Neural progenitor cell (in vitro differentiated cells): ENCODE measurements at places on chromosomes 6 and 20. TPM values are rescaled to one million over a fixed set of nuclear protein-coding genes. Genes with fewer than 3 reads are reported as not detected.

Gene MUCL3
- total RNA-seq: 0.03 TPM in 1 of 2 replicates, not detected in the other

Gene ESR1
- total RNA-seq: 0.03 TPM in 1 of 2 replicates, not detected in the other

Gene ERVFRD-1
- not detected in 2 replicates for total RNA-seq

Gene RFX6
- not detected in 2 replicates for total RNA-seq

Gene PRSS16
- total RNA-seq: 4.3 and 7.2 TPM in 2 replicates

Gene GGTLC1
- not detected in 2 replicates for total RNA-seq

Gene MAP3K5
- total RNA-seq: 0.02 and 0.28 TPM in 2 replicates

Gene CALHM6
- total RNA-seq: 1.3 TPM in 1 of 2 replicates, not detected in the other

Gene SRSF3
- total RNA-seq: 267 and 297 TPM in 2 replicates

DNA sequence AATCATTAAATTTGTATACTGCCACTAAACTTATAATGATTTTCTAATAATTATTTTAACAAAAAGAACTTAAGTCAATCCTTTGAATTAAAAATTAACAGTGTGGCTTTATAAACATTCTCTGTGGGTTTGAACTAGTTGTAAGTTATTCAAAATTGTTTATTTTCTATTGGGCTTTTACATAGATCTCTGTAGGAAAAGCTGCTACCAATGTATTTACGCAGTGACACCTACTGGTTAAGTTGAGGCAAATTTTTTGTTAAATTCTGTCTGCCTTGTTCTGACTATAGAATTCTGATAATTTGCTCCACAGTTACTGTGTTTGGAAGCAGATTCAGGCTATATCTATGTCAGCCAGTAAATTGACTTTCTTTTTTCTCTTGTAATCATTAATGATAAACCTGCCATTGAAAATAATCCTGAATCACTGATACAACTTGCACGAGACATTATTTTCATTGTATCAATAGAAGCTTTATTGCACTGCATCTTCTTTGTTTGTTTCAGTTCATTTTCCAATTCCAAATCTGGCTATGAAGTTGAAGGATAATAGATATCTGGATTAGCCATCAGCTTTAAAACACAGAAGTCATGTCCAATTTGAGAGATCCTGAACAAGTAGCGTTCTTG is 66.0 kb upstream of the UTRN start:
- no peaks in the 10 kb centered on the region for H3K27me3 ChIP-seq
- no peak overlapping the region for H3K4me3 ChIP-seq
- peak; percentile 44 for DNase-seq
- H3K27ac ChIP-seq: no peak overlapping the region
- no peaks in the 10 kb centered on the region for H3K36me3 ChIP-seq
- peaks cover 6% of the 10 kb centered on the region for H3K4me1 ChIP-seq

GRCh38 chr6:6751619-6752023 is 163.1 kb downstream of the LY86 start:
- DNase-seq: no peak
- no peak overlapping the region for H3K27ac ChIP-seq
- H3K4me1 ChIP-seq: peaks cover 32% of the 10 kb centered on the region
- H3K36me3 ChIP-seq: no peaks in the 10 kb centered on the region

GRCh38 chr6:162960679-162961457 is 233.1 kb downstream of the PACRG start:
- H3K4me1 ChIP-seq: peaks cover 11% of the 10 kb centered on the region
- H3K27me3 ChIP-seq: no peaks in the 10 kb centered on the region
- no peak for DNase-seq
- no peaks in the 10 kb centered on the region for H3K36me3 ChIP-seq
- no peak overlapping the region for H3K4me3 ChIP-seq
- no peak overlapping the region for H3K27ac ChIP-seq

DNA sequence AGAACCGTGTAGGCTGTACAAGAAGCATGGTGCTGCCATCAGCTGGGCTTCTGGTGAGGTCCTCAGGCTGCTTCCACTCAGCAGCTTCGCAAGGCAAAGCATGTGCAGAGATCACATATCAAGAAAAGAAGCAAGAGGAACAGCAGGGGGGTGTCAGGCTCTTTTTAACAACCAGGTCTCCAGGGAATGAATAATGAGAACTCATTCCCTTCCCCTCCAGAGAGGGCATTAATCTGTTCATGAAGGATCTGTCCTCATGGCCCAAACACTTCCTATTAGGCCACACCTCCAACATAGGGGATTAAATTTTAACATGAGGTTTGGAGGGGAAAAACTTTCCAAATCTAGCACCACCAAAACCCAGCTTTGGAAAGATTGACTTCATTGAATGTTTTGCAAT is 20.0 kb downstream of the GINM1 start:
- no peak overlapping the region for H3K27ac ChIP-seq
- peaks cover 18% of the 10 kb centered on the region for H3K36me3 ChIP-seq
- no peak overlapping the region for H3K4me3 ChIP-seq
- no peak for DNase-seq
- H3K4me1 ChIP-seq: no peaks in the 10 kb centered on the region

GRCh38 chr6:147510929-147511590 is 2.6 kb downstream of the SAMD5 start:
- peaks cover 88% of the 10 kb centered on the region for H3K27me3 ChIP-seq
- H3K27ac ChIP-seq: no peak overlapping the region
- no peak for DNase-seq
- no peaks in the 10 kb centered on the region for H3K36me3 ChIP-seq
- no peak overlapping the region for H3K4me3 ChIP-seq

- H3K27ac ChIP-seq: no peak overlapping the region
- H3K4me3 ChIP-seq: no peak overlapping the region
- no peak for DNase-seq
- H3K4me1 ChIP-seq: no peaks in the 10 kb centered on the region
- no peaks in the 10 kb centered on the region for H3K27me3 ChIP-seq
- H3K36me3 ChIP-seq: no peaks in the 10 kb centered on the region
Measured at GRCh38 chr6:90765895-90766294, 179.0 kb upstream of the MAP3K7 start.

GRCh38 chr6:64252256-64252655 is 616.7 kb downstream of the PHF3 start:
- H3K4me1 ChIP-seq: peaks cover 6% of the 10 kb centered on the region
- DNase-seq: no peak
- no peak overlapping the region for H3K27ac ChIP-seq

DNA sequence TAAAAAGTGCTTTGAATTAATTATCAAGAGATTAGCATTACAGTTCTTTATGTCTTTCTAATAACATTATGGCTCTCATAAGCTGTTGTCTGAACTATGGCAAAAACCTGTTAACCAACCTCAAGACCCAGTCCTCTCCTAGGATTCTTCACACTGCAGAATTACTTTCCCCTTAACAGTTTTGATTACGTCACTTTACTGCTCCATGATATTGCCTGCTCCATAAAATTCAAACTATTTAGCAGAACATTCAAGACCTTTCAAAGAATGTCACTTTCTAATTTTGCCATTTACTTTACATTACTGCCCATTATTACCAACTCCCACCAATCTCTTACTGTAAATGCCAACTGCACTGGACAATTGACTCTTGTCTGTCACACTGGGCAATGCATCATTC is 843.5 kb downstream of the PHF3 start:
- no peaks in the 10 kb centered on the region for H3K27me3 ChIP-seq
- no peak for DNase-seq
- no peak overlapping the region for H3K4me3 ChIP-seq
- H3K36me3 ChIP-seq: no peaks in the 10 kb centered on the region
- no peak overlapping the region for H3K27ac ChIP-seq
- peaks cover 7% of the 10 kb centered on the region for H3K4me1 ChIP-seq

DNA sequence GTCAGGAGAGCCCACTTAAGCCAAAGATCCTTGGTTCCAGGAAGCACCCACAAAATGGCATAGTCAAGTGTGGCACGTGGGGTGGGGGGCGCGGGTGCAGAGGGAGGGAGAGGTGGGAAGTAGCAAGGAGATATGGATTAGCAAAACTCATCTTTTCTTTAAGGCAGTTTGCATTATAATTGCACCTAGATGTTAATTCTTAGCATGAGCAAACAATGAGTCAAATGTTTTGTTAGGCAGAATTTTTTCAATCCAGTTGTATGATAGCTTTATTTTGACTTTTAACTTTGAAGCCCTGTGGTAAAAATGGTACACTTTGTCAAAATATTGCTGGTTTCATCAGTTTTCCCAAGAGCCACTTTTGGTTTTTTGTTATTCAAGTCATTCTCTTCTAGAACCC is 15.0 kb downstream of the SCAND1 start:
- H3K27me3 ChIP-seq: no peaks in the 10 kb centered on the region
- H3K36me3 ChIP-seq: no peaks in the 10 kb centered on the region
- no peak for DNase-seq
- H3K4me3 ChIP-seq: no peak overlapping the region
- H3K27ac ChIP-seq: no peak overlapping the region
- peaks cover 23% of the 10 kb centered on the region for H3K4me1 ChIP-seq

GRCh38 chr20:40317156-40317790 is 371.8 kb downstream of the MAFB start:
- no peak for DNase-seq
- H3K4me3 ChIP-seq: no peak overlapping the region
- no peaks in the 10 kb centered on the region for H3K36me3 ChIP-seq
- H3K4me1 ChIP-seq: peaks cover 9% of the 10 kb centered on the region
- no peaks in the 10 kb centered on the region for H3K27me3 ChIP-seq

DNA sequence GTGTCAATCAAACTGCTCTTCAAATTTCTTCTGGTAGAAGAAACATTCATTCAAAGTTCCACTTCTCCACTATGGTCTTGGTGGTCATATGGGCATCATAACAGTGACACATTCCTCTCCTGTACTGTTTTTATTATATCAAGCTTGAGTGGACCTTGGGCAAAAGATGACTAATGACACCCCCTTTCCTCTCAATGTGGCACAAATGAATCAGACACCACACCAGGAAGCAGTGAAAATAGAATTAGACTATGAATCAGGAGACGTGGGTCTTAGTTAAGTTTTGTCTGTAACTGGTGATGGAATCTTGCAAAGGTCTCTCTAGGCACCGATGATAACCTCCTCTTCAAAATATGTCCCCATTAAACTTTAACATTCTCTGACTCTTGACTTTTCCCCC is 9.0 kb upstream of the NRSN1 start:
- H3K36me3 ChIP-seq: no peaks in the 10 kb centered on the region
- H3K27me3 ChIP-seq: no peaks in the 10 kb centered on the region
- no peak overlapping the region for H3K27ac ChIP-seq
- H3K4me3 ChIP-seq: no peak overlapping the region
- DNase-seq: no peak

- DNase-seq: no peak
- no peak overlapping the region for H3K4me3 ChIP-seq
- H3K27me3 ChIP-seq: no peaks in the 10 kb centered on the region
- no peaks in the 10 kb centered on the region for H3K4me1 ChIP-seq
- no peak overlapping the region for H3K27ac ChIP-seq
Measured at GRCh38 chr20:46573788-46574584, 23.5 kb upstream of the OCSTAMP start.

GRCh38 chr6:125099211-125100073 is 54.1 kb upstream of the TPD52L1 start:
- no peaks in the 10 kb centered on the region for H3K27me3 ChIP-seq
- no peak overlapping the region for H3K27ac ChIP-seq
- peaks cover 65% of the 10 kb centered on the region for H3K4me1 ChIP-seq
- H3K36me3 ChIP-seq: no peaks in the 10 kb centered on the region
- peak overlapping the region; percentile 47 for H3K4me3 ChIP-seq

- no peaks in the 10 kb centered on the region for H3K36me3 ChIP-seq
- H3K4me3 ChIP-seq: no peak overlapping the region
Measured at GRCh38 chr6:3596766-3597165, 139.9 kb upstream of the SLC22A23 start.

DNA sequence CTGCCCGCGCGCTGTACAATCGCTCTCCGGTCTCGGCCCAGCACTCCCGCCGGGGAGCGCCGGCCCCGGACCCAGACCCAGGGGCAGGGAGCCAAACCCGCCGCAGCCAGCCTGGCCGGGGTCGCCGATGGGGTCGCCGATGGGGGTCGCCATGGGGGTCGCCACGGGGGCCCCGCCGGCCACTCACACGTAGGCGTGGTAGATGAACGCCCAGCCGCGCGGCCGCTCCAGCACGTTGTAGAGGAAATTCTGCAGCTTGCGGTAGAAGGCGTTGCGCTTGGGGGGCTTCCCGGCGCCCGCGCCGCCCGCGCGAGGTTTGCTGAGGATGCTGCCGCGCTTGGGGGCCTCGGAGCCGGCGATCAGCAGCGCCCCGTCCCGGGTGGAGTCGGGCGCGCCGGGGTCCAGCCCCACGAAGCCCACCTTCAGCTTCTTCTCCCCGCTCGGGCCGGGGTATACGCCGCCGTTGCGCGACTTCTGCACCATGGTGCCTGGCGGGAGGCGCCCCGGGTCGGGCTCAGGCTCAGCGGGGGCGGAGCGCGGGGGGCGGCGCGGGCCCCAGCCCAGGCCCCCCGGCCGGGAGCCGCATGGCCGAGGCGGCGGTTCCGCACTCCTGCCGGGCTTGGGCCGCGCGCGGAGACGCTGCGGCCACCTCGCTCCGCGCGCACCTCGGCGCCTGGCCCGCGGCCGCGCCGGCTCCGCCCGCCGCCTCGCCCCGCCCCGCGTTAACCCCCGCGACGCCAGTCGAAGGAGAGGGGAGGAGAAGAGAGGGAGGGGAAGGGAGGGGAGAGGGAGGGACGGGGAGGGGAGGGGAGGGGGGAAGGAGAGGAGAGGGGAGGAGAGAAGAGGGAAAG is at the start of gene KCNQ2:
Gene KCNQ2, minus strand, starts transcription at position 675 of the 851 bp plus-strand sequence. Its CDS starts 192 bp downstream, at position 483.
- no peaks in the 10 kb centered on the region for H3K36me3 ChIP-seq
- peak within 1 kb of the TSS; percentile 93 for H3K4me3 ChIP-seq
- peaks cover 33% of the 10 kb centered on the region for H3K27me3 ChIP-seq

DNA sequence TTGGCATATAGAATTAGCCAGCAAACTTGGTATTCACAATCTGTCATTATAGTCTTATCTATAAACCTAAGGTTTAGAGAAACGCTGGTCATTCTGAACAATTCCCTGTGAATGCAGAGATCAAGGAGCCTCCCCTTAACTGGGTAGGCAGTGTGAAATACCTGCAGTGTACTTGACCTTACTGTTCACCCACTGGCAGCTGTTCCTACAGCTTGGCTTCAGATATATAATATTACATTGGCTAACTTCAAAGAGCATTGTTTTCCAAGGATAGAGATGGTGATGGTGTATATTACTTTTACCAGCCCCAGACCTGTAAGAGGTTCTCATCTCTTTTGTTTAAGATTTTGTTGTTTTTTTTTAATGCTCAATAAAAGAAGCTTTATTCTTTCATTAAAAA is 168.3 kb downstream of the ESR1 start:
- DNase-seq: no peak
- H3K36me3 ChIP-seq: no peaks in the 10 kb centered on the region
- no peak overlapping the region for H3K4me3 ChIP-seq
- no peaks in the 10 kb centered on the region for H3K4me1 ChIP-seq
- no peak overlapping the region for H3K27ac ChIP-seq

DNA sequence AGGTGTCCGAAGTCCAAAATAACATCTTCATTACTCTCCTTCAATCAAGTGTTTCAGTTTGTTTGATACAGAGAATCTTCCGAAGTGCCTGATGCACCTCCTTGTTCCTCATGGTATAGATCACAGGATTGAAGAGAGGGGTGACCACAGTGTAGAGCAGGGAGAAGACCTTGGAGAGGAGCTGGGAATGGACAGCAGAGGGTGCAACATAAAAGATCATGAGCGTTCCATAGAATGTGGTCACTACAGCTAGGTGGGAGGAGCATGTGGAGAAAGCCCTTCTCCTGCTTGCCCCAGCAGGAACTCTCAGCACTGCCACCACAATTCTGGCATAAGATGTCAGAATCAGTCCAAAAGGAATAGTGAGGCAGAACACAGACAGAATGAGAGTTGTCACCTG is 11.9 kb downstream of the OR12D1 start:
- no peak for DNase-seq
- no peak overlapping the region for H3K27ac ChIP-seq
- H3K27me3 ChIP-seq: no peaks in the 10 kb centered on the region
- H3K4me1 ChIP-seq: no peaks in the 10 kb centered on the region
- H3K4me3 ChIP-seq: no peak overlapping the region

GRCh38 chr6:7062451-7063162 is 45.2 kb upstream of the RREB1 start:
- H3K36me3 ChIP-seq: no peaks in the 10 kb centered on the region
- no peak for DNase-seq
- no peak overlapping the region for H3K4me3 ChIP-seq
- H3K4me1 ChIP-seq: no peaks in the 10 kb centered on the region
